ENCODE measurements at places on chromosomes 7 and 10.

DNA sequence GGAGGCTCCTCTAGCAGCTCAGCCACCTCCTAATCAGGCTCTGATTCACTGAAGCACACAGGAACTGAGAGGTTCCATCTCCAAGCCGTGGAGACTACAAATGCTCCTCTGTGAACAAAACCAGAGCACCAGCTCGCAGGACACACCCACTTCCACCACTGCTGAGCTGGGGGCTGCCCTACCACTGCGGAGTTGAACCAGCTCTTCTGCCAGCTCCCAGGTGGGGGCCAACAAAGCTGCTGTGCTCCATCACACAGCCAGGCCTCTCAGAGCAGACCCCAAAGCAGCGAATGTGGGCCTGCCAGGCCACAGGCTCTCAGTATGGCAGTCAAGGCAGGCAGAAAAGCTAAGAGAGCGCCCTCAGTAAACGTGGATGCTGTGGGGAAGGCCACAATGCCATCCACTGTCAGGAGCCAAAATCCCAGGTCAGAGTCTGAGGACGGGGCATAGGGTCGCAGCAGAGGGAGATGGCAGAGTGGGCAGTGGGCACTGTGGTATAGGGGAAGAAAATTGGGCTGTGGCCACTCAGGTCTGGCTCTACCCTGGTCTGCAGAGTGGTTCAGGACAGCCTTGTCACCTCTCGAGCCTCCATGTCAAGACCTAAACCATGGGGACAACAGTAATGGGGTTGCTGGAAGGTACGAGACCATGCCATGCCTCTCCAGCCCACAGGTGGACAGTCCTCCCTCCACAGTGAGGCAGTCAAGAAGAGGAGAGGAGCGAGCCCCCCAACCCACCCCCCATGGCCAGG is 82.1 kb downstream of the GRID1 start:
- DNase-seq, result no peak

GRCh38 chr7:105920766-105921165 is 42.3 kb upstream of the CDHR3 start:
- peak; percentile 38 for DNase-seq

DNA sequence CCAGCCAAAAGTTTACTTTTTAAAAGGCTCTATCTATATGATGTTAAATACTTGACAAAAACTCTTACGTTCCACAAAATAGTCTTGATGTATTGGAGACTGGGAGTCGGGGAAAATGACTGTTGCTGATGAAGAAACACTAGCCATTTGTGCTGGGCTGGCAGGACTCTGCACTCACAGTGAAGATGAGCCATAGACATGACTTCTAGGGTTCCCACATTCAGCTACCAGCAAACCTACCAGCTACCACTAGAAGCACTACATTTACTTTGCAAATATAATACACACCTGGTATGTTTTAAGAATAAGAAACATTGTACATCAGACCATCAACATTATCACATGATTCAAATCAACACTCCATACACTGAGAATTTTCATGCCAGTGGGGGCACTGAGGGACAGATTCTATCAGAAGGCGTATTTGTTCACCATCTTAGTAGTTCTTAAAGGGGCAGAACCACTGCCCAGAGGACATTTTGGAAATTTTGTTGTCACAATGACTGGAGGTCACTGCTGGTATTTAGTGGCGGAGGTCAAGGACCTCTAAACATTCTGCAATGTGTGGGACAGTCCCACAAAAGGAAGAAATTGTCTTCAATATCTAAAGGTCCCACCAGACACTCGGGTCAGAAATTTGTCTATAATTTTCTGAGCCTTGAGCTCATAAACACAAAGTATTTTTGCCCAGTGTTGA is 52.3 kb downstream of the PARD3 start:
- no peak for DNase-seq

DNA sequence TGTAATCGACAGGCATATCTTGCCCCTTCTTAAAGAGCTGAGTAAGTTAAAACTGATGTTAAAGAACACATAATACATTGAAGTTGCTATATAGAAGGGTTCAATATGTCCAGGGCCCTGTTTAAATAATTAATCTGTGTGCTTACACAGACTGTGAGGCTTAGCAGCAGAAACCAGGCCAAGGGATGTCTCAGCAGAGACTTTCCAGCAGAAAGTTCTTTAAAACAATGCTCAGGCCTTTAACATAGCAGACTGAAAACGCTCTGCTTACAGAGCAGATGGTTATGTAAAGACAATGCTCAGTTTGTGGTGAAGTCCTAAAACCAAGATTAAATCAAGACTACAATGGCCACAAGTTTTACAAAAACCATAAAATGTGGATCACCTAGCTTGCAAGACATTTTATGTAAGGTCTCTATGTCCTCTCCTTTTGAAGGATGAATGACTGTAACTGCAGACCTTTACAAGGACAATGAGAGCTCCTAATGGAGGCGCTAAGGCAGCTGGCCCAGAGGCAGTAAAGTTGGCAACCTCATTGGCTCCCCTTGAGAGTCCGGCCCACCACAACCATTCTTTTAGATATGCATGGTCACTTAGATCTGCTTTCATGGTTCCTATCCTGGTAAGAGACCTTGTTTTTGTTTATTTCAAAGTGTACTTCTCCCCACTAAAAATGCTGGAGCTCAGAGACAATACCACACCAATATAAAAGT is 56.3 kb downstream of the FZD1 start:
- no peak for DNase-seq

DNA sequence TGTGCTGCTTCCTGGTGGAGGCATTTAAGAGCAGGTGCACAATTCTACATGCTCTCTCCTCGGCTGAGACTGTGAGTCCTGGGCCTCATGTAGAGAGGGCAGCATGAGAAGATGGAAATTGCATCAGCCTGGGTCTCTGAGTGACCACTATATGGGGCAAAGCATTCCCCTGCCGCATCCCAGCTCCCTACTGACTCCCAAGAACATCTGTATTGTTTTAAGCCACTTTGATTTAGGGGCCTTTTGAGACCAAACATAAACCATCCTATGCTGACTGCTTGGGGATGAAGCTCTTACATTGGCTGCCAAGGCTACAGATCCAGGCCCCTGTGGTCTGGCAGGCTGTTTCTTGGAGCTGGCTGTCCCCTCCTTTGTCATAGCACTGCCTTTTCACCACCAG is 101.3 kb upstream of the TBX20 start:
- no peak for DNase-seq

- DNase-seq, result no peak
Measured at GRCh38 chr7:92602352-92603088, 12.3 kb upstream of the FAM133B start.

DNA sequence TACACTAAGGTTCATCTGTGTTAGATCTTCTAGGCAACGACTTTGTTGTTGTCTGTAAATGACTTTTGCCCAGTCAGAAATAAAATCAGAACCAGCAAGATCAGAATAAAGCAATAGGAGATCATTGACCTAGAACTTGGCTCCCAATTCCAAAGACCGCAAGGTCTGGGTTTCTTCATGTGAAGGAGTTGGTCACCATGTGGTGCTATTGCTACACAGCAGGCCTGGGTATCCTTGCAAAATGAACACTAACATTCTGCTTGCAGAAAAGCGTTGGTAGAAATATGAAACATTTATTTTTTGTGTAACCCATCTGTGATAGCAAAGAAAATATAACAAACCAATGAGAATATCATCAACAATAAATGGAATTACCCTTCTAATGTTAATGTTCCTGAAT is 831.0 kb downstream of the NXPH1 start:
- DNase-seq, result no peak

GRCh38 chr10:18399158-18399557 is 252.2 kb downstream of the NSUN6 start:
- no peak for DNase-seq

GRCh38 chr10:72062832-72063702 is 25.3 kb downstream of the SPOCK2 start:
- DNase-seq, result no peak

- no peak for DNase-seq
Measured at GRCh38 chr7:4237296-4238235, 444.5 kb upstream of the FOXK1 start.

DNA sequence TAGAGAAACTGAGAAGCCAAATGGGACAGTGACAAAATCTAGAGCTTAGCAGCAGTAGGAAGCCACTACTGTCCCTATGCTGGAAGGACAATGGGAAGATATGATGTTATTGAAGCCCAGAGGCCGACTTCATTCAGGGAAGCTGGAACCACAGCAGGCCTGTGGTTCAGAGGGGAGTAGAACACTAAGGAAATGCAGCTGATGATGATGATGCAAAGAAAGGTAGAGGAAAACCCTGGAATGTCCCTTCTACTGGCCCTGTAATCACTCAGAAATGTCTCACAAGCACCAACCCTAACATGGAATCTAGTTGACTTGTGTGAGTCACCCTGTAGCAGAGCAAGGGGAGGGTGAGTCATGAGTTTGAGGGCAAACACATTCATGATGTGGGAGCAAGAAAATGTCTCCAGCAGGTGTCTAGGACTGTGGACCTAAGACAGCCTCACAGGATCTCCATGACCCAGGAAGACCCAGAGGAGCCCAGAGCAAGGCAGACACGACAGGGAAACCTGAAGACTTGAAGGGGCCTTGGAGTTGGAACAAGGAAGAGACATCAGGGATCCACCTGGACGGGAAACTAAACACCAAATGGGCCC is 37.0 kb upstream of the LRRC17 start:
- DNase-seq, result peak; percentile 100

DNA sequence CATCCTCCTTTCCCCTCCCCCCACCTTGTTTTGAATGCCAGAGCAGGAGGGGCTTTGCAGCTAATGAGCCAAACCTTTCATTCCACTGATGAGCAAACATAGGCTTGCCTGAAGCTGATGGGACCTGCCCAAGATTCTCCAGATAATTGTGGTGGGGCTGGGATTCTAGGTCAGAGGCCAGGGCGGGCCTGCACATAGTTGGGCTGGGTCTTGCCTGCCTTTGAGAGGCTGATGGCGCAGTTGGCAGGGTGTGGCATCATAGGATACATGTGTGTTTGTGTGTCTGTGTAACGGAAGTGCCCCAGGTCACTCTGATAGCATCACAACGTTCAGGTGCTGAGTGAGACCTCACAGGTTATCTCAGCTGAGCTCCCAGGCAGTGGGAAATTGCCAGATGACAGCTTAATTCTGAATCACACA is 22.9 kb downstream of the BTBD16 start:
- DNase-seq, result peak; percentile 13

DNA sequence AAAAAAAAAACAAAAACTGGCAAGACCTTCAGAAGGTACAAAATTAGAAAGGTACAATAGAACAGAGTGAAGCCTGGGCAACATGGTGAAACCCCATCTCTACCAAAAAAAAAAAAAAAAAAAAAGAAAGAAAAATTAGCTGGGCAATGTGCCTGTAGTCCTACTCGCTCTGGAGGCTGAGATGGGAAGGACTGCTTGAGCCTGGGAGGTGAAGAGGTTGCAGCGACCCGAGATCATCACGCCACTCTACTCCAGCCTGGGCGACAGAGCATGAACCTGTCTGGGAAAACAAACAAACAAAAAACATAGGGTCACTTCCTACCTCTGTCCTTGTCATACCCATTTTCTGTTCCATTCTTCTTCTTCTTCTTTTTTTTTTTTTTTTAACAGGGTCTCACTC is 45.6 kb upstream of the DLG5 start:
- no peak for DNase-seq

GRCh38 chr7:16271990-16272665 is 149.2 kb downstream of the CRPPA start:
- DNase-seq, result peak; percentile 69

- DNase-seq, result no peak
Measured at GRCh38 chr10:118505363-118505762, 90.1 kb downstream of the PRLHR start.

- DNase-seq, result no peak
Measured at GRCh38 chr7:128858380-128859231, 4.0 kb upstream of the ATP6V1F start.

DNA sequence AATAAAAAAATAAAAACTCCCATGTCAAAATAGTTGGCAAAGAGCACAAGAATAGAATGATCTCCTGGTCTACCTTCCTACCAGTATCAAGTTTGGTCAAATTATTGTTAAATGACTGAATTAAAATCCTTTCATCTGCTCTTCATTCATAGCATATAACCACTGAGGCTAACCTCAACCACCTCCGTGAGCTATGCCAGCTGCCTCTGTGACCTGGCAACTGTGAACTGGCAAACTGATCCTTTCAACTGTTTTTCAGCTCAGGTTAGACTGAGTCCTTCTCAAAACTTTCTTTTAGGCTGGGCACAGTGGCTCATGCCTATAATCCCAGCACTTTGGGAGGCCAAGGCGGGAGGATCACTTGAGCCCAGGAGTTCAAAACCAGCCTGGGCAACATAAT is 36.1 kb downstream of the NUDCD3 start:
- no peak for DNase-seq

- no peak for DNase-seq
Measured at GRCh38 chr7:99406557-99406956, 1.8 kb downstream of the PDAP1 start.

- DNase-seq, result peak; percentile 66
Measured at GRCh38 chr7:32507414-32507813, 12.1 kb downstream of the AVL9 start.

DNA sequence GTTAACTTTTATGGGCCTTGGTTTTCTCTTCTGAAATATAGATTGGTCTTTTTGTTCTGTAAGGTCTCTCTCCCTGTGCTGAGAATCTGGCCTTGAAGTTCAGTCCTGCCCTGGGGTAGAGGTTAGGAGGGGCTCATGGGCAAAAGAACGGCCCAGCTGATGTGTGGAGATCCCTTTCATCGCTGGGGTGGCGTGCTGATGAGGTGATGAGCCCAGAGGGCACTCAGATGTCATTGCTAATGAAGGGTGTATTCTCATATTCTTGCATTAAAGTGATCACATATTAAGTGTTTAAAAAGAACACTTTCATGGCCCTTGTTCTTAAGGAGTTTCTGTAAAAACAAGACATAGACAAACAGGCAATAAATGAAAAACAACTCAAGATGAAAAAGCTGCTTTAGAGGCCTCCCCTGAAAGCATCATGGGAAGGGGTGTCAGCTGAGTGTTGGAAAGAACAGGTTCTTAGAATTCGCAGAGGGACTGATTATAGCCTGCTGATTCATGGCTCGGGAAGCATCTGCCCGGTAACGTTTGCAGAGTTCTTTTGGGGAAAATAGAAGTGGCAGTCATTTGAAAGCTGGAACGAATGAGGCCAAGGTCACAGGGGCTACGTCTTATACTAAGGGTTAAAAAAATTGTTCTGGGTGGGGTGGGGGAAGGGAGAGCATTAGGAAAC is 72.5 kb upstream of the GPR158 start:
- no peak for DNase-seq

DNA sequence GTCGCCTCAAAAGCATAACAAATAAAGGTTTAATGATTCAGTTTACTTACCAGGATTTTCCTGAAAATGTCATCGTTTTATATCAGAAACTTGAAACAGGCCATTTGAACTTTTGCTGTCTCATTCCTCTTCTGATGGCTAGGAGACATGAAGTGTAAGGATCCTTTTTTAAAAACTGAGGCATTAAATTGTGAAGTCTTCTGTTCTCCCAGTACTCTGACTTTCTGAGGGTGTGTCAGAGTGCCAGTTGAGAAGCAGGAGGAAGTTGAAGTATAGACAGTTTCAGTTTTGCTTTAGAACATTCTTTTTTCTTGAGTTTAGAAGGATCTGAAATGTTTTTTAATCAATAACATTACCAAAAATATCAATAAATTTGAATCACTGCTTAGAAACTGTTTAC is at the start of gene SAMD9L:
TSS of gene SAMD9L (minus strand) at position 242 of the 400 bp plus-strand sequence. CDS start 12,414 bp downstream, outside the sequence.
- DNase-seq, result peak; percentile 52

GRCh38 chr7:103718482-103719061 is 270.9 kb downstream of the RELN start:
- no peak for DNase-seq

GRCh38 chr10:83871187-83872081 is 267.9 kb upstream of the GHITM start:
- DNase-seq, result peak; percentile 40
